ENCODE measurements at places on chromosomes 2 and 18.
A peak's percentile ranks its signal among the peaks of the same experiment; 100 is the strongest.

DNA sequence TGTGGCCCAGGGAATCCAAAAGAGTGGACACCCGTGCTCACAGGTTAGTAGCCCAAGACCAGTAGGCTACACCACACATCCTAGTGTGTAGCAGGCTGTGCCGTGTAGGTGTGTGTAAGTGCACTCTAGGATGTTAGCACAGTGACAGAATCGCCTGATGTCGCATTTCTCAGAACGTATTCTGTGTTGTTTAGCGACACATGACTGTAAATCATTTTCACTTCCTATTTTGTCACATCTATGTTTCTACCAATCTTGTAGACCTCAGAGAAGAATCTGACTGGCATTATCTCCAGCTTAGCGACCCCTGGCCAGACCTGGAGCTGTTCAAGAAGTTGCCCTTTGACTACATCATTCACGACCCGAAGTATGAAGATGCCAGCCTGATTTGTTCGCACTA is 45.1 kb downstream of the NTSR2 start:
- DNase-seq, result no peak

GRCh38 chr18:52888014-52888413 is 548.0 kb downstream of the DCC start:
- no peak for DNase-seq

GRCh38 chr2:33067598-33067997 is 120.8 kb downstream of the LTBP1 start:
- no peak for DNase-seq

- peak; percentile 27 for DNase-seq
Measured at GRCh38 chr2:205032093-205032551, 486.8 kb downstream of the PARD3B start.
